ENCODE measurements at places on chromosomes 2 and 18.
A peak's percentile ranks its signal among the peaks of the same experiment; 100 is the strongest.

GRCh38 chr18:78770823-78771139 lies 208.8 kb upstream of the SALL3 start:
- no peak for DNase-seq

- no peak for DNase-seq
Observed at GRCh38 chr2:99708231-99708630, 218.4 kb upstream of the REV1 start.

GRCh38 chr2:85340034-85340892 lies 12.5 kb upstream of the TGOLN2 start:
- DNase-seq: no peak

DNA sequence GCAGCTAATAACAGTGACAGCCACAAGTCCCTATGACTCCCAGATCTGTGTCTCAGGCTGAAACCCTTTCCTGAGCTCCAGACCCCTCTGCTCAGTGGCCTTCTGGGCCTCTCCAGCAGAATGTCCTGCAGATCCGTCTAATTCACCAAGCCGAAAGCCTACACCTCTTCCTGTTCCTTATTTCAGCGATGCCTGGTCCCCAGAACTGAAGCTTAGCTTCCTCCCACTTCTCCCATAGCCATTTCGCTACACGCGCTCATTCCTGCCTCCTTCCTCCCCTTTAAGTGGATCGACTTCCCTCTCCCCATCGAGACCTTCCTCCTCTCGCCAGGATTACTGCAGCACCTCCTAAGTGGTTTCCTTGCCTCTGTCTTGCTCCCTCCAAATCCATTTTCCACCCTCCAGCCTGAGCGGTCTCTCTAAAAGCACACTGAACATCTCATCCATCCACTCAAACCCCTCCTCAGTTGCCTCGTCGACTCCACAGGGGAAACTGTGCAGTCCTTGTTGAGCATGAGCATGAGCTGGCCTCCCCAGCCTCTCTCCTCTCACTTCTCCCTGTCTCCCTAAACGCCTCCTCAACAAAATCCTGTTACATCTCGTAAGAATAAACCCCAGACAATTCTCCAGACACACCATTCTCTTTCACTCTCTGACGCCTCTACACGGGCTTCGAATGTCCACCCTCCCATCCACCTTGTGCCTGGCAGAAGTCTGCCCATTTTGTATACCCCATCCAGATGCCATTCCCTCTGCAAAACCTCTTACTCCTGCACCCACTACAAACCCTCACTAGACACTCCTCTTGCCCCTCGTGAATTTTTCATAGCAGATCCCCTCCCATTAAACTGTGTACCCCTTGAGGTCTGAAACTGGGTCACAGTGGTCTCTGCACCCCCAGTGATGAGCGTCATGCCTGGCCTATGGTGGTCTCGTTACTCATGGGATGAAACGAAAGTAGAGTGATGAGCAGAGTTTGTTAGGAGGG lies 232.6 kb downstream of the ATAD2B start:
- DNase-seq: no peak

DNA sequence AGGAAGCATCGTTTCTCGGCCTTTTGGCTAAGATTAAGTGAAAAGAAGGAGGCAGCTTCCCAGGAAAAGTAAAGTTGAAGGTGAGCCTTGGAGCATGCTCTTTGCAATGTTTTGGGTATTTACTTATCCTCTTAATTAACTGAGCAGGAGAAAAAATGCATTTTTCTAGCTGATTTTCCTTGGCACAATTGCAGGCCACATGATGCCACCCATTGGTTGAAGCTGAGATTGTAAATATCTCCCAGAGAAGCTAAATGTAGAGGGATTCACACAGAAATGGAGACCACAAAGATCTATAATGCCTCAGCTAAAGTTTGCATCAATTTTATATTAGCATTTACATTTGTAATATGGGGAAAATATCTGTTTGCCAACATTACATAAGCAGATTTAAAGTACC lies 294.1 kb downstream of the KCNS3 start:
- no peak for DNase-seq

GRCh38 chr18:22069916-22070315 lies 99.5 kb upstream of the GATA6 start:
- DNase-seq: no peak

GRCh38 chr2:24247592-24247991 lies 72.7 kb downstream of the FAM228A start:
- no peak for DNase-seq

DNA sequence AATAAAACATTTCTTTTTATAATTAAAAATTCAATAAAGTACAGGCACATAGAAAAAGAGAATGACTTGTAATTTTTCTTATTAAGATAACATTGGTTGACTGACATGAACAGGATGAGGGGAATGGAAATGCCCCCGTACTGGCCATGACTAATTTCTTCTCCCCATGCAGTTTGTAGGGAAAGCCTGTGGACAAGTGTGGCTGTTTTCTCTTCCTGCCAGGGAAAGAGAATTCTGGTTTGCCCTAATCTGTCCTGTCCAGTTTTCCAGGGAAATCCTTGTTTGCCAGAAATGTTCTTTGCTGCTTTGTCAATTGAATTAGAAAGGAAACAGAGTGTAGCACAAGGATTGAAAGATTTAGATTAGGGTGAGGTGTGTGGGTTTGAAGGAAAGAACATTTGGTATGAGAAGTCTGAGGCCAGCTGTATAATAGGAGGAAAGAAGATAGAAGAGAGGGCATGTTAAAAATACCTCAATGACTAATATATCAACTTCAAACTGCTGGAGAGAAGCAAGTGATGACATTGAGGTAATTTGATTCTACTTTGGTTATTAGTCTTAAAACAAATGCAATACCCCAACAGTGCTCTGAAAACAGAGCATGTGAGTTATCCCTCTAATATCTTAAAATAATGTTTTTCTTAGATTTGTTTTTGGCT lies 593.9 kb upstream of the ZNF804A start:
- DNase-seq: peak; percentile 60

DNA sequence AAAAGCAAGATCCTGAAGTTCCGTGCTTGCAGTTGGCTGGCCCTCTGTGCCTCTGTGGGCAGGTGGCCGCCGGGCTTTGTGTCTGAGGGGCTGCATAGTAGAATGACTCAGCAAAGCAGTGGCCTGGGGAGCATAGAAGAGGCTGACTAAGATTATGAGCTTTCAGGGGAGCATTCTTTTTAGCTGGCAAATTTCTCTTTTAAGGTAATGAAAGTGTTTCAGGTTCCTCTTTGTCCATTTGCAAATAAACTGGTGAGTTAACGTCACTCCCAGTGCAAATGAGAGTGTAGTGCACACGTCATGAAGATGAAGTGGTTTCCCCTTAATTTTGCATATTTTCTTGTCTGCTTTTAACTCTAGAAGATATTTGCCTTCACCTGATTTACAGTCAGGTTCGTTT lies 98.6 kb downstream of the BCL2L11 start:
- peak; percentile 44 for DNase-seq

GRCh38 chr18:805755-806110 lies 6.3 kb downstream of the YES1 start:
- no peak for DNase-seq

- peak; percentile 32 for DNase-seq
Observed at GRCh38 chr2:241373446-241373845, 17.4 kb downstream of the FARP2 start.

DNA sequence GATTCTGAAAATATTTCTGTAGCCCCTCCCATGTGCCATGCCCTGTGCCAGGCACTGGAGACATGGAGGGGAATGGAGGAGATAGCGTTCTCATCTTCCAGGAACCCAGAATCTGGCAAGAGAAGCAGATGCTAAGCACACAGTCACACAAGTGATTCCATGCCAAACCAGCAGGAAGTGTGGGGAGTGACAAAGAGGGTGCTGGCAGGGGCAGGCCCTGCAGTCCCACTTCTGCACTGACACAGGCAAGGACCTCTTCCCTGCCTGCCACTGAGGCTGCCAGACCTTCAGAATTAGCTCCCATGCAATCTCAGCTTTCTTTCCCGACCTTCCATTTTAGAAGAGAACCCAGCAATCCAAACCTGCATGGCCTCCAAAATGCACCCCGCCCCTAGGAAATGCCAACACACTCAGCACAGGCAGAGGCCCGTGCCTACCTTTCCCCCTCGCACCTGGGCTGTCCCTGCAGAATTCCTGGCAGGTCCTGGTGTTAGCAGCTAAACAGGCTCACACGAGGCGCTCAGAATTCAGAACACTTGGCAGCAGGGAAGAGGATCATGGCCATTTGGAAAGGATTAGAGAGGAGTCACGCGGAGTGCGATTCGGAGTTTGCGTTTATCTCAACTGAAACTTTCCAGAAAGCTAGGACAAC lies 155.3 kb downstream of the MSH2 start:
- no peak for DNase-seq

DNA sequence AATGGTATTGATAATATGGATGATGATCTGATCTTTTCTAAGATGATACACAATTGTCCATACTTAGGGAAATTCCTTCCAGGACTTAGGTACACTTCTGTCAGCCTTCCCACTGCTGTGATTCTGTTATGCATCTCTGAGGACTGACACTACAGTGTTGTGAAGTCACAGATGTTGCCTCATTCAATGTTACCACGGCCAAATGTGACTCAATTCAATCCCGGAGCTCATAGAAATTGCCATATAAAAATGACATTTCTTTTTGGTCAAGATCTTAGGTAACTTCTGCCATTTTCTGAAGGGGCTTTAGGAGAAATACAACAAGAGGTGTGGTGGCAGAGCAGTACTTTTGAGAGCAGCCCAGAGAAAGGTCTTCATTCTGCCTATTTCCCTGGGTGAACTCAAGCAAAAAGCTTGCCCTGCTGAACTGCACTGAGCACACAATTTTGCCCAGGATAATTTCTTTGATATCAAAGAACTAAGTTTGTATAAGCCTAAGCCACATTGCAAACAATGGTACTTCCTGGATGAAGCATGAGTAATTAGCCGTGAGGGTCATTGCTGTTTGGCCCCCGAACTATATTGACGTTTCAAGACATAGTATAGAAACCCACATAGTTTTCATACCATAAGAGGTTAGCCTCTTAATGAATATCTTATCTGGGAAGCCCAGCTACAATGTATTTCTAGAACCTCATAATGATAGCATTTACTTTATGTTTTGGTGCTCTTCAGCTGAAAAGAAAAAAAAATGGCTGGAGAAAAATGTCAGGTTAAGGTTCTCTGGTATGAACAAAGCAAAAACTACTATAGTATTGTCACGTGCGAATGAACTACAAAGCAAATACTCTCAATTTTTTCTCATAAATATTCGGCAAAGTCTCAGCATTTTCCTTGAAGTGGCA lies 437.4 kb downstream of the MEIS1 start:
- no peak for DNase-seq

DNA sequence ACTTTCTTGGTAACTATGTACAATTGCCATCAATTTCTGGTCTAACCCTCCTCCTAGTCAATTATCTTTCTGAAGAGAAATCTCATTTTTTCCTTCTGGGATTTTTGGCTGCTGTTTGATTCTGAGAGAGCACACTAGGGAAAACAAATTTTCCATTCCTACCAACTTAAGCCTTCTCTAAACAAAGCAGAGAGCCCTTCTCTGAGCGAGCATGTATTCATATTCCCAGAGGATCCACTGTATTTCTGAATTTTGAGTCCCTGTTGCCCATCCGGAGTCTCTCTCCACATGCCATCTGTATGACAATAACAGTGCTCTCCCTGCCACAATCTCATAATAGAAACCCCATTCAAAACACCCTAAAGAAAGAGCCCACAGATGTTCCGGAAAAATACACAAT lies 78.5 kb downstream of the MAIP1 start:
- no peak for DNase-seq

- DNase-seq: no peak
Observed at GRCh38 chr2:66960161-66960560, 437.0 kb upstream of the ETAA1 start.

DNA sequence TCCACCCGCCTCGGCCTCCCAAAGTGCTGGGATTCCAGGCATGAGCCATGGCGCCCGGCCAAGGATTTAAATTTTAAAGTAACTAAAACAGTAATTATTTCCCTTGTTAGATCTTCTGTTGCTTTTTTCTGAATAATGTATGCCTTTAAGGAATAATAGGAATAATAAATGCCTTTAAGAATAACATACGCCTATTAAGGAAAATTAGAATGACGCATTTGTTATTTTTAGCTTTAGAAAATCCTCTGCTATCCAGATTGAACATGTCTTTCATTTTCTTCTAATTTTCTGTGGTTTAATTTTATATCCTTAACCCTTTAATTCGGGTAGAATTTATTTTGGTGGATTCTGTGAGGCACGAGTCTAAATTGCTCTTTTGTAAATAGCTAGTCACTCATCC lies 23.1 kb upstream of the TMBIM1 start:
- DNase-seq: no peak

GRCh38 chr18:394987-395362 lies 105.5 kb downstream of the COLEC12 start:
- no peak for DNase-seq

- no peak for DNase-seq
Observed at GRCh38 chr18:46903406-46903805, 13.9 kb downstream of the PIAS2 start.

DNA sequence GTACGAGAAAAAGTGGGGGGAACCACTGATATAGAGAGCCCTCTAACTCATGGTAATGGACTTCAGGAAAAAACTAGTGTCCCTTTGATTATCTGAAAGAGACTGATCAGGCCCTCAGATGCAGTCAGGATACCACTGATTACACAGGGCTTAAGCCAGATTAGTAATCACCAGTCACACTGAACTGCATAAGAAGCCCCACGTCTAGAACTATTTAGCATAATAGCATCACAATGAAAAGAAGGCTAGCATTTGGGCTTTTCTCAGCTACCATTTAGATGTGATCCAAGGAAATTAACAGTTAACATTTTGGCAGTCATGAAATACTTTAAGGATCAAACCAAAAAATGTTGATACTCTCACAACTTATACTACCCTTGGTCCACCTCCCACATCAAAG lies 813.1 kb upstream of the POU3F3 start:
- DNase-seq: no peak

GRCh38 chr18:43914018-43914417 lies 636.7 kb upstream of the SYT4 start:
- no peak for DNase-seq

- no peak for DNase-seq
Observed at GRCh38 chr2:232543491-232543890, 4.0 kb downstream of the CHRNG start.

DNA sequence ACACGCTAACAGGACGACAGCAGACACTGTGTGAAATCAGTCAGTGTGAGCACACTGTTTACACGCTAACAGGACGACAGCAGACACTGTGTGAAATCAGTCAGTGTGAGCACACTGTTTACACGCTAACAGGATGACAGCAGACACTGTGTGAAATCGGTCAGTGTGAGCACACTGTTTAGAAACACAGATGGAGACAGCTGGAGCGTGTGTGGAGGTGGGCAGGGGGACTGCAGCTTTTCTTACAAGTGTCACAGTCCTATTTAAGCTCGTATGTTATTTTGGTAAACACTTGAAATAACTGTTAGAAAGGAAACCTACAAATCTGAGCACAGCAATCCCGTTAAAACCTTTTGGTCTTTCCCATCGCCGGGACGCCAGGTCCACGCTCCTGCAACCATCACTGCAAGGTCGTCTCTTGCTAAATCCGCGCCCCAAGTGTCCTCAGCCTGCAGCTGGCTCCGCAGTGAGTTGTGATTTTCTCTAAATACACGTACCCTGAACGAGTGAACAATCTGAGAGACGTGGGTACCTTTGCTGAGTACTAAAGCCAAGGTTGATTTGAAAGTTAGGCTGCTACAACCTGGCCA lies 58.9 kb upstream of the CTDP1 start:
- DNase-seq: no peak

Data from SHP77 treated with DMSO at 0.1 percent for 48 hours (cell line).